ENCODE measurements at places on chromosomes 5 and 9. TPM values are rescaled to one million over a fixed set of nuclear protein-coding genes. Genes with fewer than 3 reads are reported as not detected.
A peak's percentile ranks its signal among the peaks of the same experiment; 100 is the strongest.

DNA sequence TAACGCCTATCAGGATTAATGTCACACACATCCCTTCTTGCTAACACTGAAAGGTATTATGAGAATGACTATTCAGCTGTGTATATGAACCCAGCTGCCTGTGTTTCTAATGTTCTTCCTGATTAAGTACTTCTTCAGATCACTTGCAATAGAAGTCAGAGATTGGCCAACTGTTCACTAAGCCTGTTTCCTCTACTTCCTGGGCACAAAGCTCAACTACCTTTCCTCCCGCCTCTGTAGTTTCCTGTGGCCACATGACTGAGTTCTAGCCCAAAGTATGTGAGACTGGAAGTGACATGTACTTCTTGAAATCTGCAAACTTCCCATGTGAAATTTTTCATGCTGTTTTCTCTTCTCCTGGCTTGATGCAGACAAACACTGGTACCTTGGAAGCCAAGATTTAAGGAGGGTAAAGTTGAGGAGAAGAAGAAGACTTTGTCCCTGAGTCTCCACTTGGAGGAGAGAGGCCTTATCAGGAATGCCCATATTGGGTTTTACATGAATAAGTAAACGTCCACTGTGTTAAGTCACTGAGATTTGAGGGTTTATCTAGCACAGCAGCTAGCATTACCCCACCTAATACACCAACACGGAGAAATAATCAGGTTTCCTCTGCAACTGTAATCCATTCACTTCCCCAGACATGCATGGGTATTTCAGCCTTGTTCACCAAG is 58.6 kb downstream of the SLIT3 start:
- DNase-seq: no peak

DNA sequence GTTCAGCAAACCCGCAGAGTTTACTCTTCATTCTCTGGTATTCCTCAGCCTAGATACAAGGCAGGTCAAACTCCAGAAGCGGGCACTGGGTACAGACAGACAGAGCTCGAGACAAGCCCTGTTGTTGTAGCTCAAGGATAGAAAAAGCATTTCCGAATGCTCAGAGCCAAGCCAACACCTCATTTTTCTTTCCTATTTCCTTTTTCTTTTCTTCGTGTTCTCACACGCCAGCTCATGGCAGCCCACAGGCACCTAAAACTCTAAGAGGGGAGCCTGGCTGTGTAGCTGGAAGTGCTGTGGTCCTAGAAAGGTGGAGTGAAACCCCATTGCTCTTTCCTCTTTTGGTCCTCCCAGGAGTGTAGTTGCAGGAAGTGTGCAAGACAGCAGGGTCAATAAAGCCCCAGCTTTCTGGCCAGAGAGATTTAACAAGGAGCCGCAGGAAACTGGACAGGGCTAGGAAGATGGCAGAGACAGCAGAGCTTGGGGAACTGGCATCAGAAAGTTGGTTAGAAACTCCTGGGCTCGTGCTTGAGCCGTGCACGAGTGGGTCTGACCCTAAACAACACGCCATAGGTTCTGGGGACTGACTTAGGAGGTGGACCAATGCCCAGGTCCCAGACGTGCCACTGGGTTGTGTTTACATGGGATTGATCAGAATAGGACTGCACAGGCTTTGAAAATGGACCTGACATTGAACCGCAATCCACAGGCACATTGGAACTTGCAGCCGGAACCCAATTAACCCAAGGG is 41.6 kb downstream of the ADAMTS2 start:
- no peak for DNase-seq

DNA sequence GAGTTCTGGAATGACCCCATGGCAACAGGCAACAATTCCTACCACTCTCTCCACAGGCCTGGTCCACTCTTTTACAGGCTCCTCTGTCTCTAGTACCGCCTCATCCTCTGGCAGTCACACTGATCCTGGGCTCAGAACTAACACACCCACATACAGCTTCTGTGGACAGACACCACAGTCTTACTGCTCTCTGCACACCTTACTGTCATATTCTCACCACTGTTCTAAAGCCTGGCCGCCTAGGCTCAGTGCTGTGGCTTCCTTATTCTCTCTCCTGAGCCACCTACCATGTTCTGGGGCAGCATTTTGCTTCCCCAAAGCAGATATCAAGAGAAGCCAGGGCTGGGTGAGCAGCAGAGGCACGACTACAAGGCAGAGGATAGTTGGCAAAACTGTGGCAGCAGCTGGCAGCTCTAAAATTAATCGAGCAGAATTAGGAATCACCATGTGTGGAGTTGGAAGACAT is 14.8 kb downstream of the REEP5 start:
- no peak for DNase-seq

The CTSV gene
- 2.8 TPM for total RNA-seq

The RLN1 gene
- total RNA-seq: 2.5 TPM

DNA sequence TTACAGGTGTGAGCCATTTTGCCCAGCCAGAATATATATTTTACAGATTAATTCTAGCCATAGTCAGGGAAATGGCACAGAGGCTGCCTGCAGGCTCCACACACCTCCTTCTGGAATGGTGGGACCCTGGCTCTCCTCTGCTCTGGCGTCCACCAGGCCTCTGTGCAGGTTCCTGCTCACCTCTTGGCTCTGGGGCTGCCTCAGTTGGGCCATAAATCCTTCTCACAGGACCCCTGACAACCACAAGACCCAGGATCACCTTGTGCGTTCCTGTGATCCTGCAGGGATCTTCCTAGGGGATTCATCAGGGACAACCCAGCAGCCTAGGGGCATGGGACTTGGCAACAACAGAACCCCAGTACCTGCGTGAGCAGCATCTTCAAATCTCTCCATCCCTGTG is 93.0 kb upstream of the FSTL4 start:
- no peak for DNase-seq

DNA sequence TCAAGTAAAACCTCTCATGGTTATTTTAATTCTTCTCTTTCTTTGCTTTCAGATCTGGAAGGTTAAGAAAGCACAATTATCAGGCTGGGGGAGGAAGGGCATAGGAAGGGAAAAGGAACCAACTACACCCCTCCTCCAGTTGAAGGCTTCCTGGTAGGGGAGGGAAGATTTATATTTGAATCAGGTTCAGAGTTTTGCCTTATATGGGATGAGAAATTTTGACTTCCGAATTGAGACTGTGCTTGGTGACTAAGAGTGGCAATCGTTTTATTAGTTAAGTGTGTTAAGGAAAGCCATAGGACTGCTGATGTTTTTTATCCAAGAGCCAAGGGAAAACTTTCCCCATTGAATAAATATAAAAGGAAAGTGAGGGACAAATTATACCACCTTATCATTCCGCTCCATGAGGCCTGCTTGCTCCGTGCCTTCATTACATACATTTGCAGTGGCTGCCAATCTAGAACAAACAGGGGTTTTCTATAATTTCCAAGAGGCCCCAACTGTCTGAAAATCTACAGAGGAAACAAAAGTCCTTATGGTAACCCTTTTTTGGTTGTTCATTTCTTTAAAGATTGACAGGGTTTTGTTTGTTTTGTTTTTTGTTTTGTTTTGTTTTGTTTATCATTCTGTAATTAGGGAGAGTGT is 115.7 kb upstream of the EPB41L4A start:
- no peak for DNase-seq

DNA sequence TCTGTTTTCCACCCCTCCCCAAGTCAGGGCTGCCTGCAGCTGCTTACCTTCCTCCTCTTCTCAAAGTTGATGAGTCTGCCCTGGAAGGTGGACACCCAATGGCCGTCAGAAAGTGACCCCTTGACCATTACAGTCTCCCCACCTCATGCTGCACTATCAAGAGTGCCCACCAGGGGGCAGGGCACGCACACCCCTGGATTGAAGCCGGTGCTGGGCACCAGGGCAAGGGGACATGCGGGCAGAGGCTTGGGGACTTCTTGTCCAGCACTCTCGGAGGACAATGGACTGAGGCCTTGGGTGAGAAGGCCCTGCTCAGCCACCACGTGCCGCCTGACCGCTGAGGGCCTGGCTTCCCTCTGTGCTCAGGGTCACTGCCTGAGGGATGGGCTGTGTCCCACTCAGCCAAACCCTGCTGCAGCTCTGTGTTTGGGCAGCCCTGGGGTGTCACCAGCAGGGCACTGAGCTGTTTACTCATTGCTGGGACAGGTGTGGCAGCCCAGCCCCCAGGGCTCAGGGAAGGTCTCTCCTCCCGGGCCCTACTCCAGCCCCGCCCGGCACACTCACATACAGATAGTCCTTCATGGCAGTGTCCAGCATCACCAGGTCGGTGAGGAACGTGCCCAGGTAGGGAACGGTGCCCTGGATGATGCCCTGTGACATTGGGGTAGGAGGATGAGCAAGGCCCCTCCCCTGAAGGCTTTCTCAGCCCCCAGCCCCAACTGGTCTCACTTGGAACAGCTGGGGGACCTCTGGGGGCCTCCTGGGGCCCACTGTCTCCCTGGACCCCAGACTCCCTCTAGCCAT is 17.7 kb downstream of the RALGDS start:
- DNase-seq: peak; percentile 68

The NUTM2G gene
- not detected for total RNA-seq

- no peak for DNase-seq
These were observed 11.2 kb upstream of the EGR1 start for GRCh38 chr5:138454121-138454520.

- DNase-seq: no peak
These were observed 125.6 kb upstream of the RPS23 start for GRCh38 chr5:82403724-82404123.

GRCh38 chr9:136244122-136244968 is 1.3 kb downstream of the QSOX2 start:
- peak; percentile 70 for DNase-seq

DNA sequence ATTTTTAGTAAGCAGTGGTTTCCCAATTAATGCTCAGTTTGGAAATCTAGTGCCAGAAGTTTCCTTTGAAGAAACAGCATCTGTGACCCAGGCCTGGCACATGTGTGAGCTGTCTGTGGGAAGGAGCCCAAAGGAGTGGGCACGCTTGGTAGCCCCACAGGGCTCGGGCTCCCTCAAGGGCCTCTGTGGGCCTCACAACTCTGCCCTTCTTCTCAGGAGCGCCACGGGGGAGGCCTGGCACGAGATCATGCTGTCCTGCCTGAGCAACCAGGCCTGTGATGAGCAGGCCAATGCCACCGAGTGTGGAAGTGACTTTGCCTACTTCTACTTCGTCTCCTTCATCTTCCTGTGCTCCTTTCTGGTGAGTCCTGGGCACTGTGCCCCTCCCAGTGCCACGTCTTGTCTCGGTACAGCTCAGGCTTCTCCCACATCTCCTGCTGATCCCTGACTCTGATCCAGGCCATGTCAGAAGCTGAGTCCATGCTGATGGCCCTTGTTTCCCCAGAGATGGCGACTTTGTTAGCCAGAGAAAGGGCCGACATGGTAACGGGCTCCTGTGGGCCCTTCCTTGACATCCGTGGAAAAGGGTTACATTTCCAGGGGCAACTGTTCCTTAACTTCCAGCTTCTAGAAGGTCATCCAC is 200.4 kb downstream of the CACNA1B start:
- DNase-seq: no peak

GRCh38 chr9:4620057-4620765 is 41.9 kb upstream of the PLPP6 start:
- DNase-seq: no peak

GRCh38 chr9:119154527-119154926 is 214.7 kb downstream of the BRINP1 start:
- no peak for DNase-seq

DNA sequence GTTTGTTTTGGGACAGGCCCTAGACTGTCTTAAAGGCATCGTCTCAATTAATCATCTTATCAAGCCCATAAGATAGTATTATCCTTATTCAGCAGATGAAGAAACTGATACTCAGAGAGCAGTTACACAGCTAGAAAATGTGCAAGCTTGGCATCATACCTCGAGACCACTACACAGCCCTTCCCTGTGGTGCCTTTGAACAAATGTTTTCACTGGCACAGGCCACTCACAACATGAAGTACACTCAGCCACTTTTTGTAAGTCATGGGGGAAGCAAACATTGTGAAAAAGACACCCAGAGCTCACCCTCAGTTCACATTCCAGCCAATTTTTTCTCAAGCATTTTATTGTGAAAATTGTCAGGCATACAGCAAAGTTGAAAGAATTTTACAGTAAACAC is 122.5 kb downstream of the WDR41 start:
- DNase-seq: no peak

GRCh38 chr9:120767451-120767850 is 25.8 kb downstream of the FBXW2 start:
- no peak for DNase-seq

GRCh38 chr9:78468231-78468630 is 171.3 kb downstream of the PSAT1 start:
- no peak for DNase-seq

GRCh38 chr5:65479527-65479926 is 2.2 kb downstream of the ADAMTS6 start:
- no peak for DNase-seq

- DNase-seq: no peak
These were observed 27.3 kb upstream of the HSPA9 start for GRCh38 chr5:138602371-138603000.

GRCh38 chr5:160757194-160757593 is 94.8 kb downstream of the ATP10B start:
- DNase-seq: no peak

The NRG2 gene
- total RNA-seq: 0.06 TPM

- no peak for DNase-seq
These were observed 273.2 kb upstream of the PANK3 start for GRCh38 chr5:168852329-168852728.

DNA sequence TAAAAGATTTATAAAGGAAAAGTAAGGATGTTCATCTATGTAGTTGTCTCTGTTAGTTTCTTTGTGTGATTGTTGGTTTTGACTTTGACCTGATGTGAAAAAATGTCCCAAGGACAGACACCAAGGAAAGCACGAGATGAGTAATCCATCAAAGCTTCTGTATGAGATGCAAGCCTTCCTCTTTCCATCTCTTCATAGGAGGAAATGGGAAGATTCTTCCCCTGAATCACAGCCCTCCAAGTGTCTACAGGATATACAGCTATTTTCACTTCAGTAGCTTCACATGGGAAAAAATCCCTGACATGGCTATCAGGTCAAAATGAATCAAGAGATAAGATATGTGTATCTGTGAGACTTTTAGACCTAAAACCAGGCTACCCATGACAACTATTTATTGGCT is 29.0 kb upstream of the CEMIP2 start:
- no peak for DNase-seq

DNA sequence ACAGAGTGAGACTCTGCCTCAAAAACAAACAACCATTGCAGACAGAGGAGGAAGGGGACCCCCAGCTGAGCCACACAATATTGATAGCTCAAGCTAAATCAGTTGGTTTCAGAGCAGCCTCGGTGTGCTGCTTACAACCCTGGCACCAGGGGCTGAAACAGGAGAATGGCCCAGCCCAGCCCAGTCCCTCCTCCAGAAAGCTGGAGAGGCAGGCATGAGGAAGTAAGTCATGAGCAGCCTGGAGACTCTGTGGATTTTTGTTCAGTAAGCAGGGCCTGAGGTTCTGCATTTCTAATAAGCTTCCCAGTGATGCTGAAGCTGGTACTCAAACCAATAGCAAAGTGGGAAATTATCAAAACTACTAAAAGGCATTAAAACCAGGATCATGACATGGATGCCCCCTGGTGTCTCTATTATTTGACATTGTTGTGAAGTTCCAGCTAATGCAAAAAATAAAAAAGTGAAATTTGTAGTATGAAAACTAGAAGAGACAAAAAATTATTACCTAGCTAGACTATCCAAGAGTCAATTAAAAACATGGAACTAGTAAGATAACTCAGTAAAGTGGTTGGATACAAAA is 14.2 kb downstream of the PRRT1B start:
- DNase-seq: no peak

GRCh38 chr5:94993491-94993890 is 291.4 kb downstream of the MCTP1 start:
- DNase-seq: no peak

The CCDC152 gene
- 1.3 TPM for total RNA-seq

Measured in activated naive CD4-positive, alpha-beta T cell treated with anti-CD3 and anti-CD28 coated beads, Interleukin-2, amount 50 U/mL, for 72 hours (primary cell).